ENCODE measurements at places on chromosomes 6 and 20.

DNA sequence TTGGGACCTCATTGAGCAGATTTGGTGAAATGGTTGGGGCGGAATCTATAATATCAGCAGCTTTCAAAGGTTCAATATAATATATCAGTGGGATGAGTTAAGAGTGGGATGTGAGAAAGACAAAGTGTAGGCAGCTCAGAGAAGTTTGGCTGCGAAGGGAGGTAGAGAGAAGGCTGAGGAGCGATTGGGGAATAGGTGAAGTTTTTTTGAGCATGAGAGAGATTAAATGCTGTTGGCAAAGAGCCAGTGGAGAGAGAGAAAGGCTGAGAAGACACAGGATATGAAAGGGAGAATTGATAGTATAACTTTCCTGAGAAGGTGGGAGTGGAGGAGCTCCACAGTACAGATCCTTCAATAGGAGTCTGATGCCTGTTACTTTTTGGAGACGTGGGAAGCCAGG lies 12.1 kb upstream of the SERINC3 start:
- DNase-seq, result no peak

- DNase-seq, result no peak
These were observed 1088.2 kb upstream of the CITED2 start for GRCh38 chr6:140462453-140463311.

DNA sequence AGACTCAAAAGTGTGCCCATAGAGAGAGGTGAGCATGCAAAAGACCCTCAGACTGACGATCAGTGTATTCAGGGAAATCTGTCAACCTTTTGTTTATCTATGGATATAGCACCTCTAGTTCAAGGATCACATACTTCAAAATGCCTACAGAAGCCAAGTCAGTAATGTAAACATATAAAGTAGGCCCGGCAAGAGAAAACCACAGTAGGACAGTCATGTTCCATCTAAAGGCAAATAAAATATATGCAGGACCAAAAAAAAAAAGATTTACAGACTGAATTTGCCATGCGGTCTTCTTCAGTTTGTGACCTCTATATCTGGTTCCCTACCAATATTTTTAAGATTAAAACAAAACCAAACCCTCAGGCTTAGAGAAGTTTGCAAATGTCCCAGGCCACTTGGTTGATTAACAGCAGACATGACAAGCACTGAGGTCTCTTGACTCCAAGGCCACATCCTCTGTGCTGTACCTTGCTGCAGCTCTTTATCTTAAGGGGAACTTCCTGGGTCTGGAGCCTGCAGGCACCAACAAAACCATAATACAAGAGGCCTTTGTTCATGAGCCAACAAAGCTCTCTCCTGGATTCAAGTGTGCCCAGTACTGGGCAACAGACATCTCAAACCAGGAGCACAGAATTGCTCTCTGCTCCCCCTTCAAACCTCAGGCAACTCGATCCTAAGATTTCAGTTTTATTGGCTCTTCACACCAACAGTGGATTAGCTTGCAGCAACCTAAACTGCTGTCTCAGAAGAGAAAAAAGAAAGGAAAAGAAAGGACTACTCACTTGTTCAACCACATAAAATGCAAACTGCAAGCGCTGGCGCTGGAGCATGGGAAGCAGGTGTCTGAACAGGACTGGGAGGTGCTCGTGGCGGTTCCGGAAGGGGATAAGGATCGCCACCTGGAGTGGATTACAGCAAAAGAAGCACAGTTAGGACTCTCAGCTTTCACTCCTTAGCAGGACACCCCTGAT lies 71.7 kb downstream of the B4GALT5 start:
- DNase-seq, result no peak

- DNase-seq, result no peak
These were observed 23.2 kb upstream of the PTCHD4 start for GRCh38 chr6:48134246-48134645.

- DNase-seq, result no peak
These were observed 91.7 kb upstream of the EPB41L1 start for GRCh38 chr20:36062799-36063198.

DNA sequence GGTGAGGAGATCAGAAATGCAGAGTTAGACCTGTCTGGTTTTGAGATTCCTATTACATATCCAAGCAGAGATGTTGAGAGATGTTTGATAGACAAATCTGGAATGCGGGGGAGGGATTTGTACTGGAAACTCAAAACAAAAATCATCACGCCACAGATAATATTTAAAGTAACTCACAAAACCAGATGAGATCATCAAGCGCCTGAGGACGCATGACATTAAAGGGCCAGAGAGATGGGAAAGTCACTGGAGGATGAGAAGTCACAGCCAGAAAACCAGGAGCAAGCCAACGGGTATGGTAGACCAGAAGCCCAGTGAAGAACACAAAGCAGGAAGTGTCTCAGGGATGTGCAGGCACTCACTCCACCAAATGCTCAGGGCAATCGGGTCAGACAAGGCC lies 87.7 kb downstream of the DLL1 start:
- DNase-seq, result no peak

- no peak for DNase-seq
These were observed 116.7 kb upstream of the SLC24A3 start for GRCh38 chr20:19095762-19096161.

- DNase-seq, result no peak
These were observed 9.3 kb upstream of the KIF25 start for GRCh38 chr6:167988154-167988495.

DNA sequence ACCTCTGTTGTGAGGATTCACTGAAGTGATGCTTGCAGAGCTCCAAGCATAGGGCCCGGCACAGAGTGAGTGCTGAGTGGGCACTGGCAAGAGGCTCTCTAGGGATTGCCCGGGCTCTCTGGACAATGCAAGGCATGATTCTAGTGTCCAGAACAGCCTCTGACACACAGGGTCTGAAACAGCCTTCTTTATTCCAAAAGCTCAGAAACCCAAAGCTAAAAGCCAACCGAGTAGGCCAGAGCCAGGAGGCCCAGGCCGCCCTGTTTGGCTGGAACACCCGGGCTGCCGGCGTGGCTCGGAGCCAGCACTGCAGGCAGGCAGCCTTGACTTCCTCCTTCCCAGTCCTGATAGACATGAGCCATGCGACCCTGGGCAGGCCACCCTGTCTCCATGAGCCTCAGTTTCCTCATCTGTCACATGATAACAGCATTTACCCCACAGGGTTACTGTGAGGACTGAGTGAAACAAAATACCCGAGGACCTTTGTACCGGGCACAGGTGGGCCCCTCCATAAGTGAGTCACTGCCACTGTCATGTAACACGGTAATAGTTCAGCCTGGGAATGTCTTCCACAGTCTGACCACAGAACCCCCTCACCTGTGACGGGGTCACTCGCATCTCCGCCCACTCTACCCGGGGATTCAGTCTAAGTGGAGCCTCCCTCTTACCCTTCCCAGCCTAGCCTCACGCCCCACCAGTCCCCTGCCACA lies 51.5 kb downstream of the PTPRT start:
- no peak for DNase-seq

- no peak for DNase-seq
These were observed 36.4 kb downstream of the HDGFL1 start for GRCh38 chr6:22605736-22606135.

GRCh38 chr6:166604911-166605310 lies 18.4 kb upstream of the RAMACL start:
- no peak for DNase-seq

DNA sequence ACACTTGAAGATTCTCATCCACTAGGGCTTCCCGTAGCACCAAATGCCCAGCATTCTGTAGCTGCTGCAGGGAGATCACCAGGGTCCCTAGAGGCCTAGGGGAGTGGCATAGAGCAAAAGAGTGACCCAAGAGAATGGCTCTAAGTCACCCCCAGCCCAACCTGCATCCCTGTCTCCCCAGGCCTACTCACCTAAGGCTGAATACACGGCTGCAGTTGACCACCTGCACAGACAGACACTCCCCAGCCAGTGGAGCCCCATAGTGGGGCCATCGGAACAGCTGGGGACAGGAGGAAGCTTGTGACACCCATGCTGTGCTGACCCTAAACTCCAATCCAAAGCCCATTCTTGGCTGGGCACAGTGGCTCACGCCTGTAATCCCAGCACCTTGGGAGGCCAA lies 9.5 kb upstream of the SPAG4 start:
- DNase-seq, result no peak

- DNase-seq, result no peak
These were observed 104.0 kb upstream of the EPHA7 start for GRCh38 chr6:93523365-93523764.

Measured in GM20000 (cell line).